ENCODE measurements at places on chromosomes 2 and 18. TPM values are rescaled to one million over a fixed set of nuclear protein-coding genes. Genes with fewer than 3 reads are reported as not detected.

- no peak for DNase-seq
Measured at GRCh38 chr2:10453905-10454298, 5.8 kb upstream of the ODC1 start.

GRCh38 chr2:189076572-189076971 lies 102.4 kb downstream of the COL3A1 start:
- no peak for DNase-seq

GRCh38 chr2:142176941-142177340 lies 46.1 kb upstream of the LRP1B start:
- DNase-seq, result no peak

- DNase-seq, result no peak
Measured at GRCh38 chr2:20930928-20931327, 108.0 kb upstream of the LDAH start.

SMCHD1 gene
- 10.5 TPM for polyA plus RNA-seq

DNA sequence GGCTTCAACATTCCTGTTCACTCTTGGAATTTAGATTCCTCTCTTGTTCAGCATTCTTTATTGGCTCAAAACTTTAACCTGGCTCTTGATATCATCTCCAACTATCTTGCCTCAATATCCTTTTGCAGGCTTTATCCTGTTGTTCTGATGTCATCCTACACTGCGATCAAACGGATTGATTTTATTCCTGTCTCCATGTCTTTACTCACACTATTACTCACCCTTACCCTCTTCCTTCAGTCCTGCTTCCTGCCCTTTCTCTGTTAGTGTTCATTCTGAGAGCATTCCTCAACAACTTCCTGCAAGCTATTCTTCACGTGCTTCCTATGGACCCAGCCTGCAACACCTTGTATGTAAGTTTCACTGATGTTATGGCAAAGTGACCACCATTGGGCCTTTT lies 264.7 kb downstream of the RNF152 start:
- no peak for DNase-seq

DNA sequence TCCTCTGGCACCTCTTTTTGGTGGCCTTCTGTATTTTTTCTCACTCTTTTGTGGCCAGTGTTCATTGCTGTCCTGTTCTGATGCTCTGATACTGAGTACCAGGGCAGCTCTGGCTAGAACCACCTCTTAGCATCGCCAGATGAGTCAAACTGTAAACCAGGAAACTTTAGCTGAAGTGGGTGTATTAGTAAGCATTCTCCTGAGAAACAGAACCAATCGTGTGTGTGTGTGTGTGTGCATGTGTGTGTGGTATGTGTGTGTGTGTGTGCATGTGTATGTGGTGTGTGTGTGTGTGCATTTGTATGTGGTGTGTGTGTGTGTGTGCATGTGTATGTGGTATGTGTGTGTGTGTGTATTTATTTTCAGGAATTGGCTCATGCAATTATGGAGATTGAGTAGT lies 166.3 kb upstream of the SKOR2 start:
- no peak for DNase-seq

DNA sequence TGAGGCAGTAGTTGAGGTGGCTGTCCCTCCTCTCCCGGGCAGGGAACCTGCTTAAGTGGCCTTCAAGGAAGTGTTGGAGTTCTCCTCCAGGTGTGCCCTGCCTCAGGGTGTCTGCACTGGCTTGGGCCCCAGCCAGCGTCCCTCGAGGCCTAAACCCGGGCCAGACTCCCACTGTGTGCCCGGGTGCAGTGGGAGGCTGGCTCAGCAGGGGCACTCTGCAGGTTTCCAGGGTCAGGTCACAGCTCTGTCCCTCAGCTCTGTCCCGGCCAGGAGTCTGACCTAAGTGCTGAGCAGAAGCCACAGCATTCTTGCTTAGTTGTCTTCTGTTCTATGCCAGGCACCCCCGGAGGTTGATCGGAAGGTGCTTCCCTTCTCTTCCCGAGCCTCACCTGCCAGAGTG lies 69.0 kb upstream of the OTOS start:
- no peak for DNase-seq

- peak; percentile 72 for DNase-seq
Measured at GRCh38 chr2:133377021-133377481, 191.2 kb downstream of the NCKAP5 start.

SLC4A5 gene
- 0.16 TPM for polyA plus RNA-seq

DNA sequence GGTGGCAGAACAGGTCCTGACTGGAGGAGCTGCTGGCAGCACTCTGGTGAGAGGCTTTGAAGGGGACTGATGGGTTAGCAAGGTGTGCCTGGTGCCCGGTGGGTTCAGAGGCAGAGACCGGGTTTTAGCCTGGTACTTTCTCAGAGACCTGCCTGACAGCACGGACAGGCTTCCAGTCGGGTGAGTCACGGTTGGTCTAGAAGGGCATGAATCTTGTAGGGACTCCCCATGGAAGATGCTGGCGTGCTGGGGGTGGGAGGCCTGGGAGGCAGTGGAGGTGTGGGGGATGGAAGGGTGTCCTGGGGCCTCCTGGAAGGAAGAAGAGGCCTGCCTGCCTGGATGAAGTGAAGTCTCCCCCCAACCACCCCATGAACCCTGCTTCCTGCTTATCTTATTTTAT lies 52.6 kb downstream of the ACKR3 start:
- no peak for DNase-seq

GRCh38 chr2:121451398-121451797 lies 79.3 kb upstream of the RNU4ATAC start:
- no peak for DNase-seq

DNA sequence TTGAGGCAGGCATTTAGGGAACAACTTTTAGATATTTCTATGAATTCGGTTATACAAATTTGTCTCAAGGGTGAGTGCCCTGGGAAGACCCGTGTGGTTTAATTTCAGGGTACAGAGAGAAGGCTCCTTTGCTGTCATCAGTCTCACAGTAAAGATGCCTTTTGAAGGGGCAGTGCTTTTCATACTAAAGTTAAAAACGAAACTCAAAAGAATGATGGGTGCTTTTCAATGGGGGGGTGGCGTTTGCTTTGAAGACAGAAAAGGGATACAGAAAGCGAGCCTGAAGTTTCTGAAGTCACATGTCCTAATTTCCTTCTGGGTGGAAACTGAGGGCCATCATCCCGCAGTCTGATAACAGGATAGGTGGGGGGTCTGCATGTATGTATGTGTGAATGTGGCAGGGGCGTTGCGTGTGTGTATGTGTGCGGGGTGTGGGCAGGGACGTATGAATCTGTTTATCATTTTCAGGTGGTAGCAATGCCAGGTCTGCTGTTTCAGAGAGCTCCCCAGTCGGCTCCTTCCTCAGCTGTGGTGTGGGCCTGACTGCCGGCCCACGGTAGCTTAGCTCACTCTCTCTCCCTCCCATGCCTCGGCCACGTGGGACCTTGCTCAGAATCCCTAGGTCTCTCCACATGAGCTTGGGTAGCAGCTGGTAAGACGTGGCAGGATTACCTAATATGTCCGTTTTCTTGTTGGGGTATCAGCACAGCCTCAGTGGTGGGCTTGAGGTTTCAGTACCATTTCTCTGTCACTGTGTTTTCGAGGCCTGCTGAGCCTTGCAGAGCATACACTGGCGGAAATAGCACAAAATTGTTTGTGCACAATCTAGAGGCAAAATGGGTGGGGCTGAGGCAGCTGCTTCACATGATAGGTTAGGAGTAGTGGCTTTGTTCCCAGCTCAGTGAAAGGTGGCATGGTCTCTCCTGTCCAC lies 32.7 kb downstream of the ARHGAP25 start:
- DNase-seq, result no peak

IKZF2 gene
- 2.9 TPM for polyA plus RNA-seq

DNA sequence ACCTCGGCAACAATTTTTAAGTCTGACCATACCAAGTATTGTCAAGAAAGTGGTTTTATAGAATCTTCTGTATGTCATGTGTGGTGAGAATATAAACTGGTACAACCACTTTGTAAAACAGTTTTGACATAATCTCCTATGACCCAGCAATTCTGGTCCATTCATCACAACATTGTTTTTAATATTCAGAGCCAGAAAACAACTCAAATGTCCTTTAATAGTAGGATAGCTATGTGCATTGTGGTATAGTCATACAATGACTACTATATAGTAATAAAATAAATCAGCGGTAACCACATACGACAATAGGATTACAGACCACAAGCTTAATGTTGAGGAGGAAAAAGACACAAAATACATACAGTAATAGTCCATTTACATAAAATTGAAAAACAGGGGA lies 175.2 kb upstream of the SPATS2L start:
- DNase-seq, result no peak

DNA sequence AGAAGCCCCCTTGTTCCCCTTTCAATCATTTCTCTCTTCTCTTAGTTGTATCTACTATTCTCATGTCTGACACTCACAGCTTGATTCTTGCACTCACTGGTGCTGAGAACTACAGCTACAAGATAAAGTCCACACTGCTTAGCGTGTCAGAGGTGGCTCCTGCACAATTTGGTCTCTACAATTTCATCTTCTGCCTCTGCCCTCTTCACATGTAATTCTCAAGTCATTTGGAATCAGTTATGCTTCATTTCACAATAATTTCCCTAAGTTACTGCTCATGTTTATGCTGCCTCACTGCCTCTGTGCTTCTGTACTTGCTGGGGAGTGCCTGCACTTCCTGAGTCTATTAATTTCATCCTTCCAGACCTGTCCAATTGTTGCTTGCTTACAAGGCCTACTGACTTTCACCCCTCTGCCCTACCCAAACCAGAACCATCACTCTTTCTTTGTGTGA lies 11.6 kb upstream of the NAB1 start:
- DNase-seq, result no peak

- DNase-seq, result no peak
Measured at GRCh38 chr2:175535631-175536030, 354.1 kb upstream of the ATP5MC3 start.

DNA sequence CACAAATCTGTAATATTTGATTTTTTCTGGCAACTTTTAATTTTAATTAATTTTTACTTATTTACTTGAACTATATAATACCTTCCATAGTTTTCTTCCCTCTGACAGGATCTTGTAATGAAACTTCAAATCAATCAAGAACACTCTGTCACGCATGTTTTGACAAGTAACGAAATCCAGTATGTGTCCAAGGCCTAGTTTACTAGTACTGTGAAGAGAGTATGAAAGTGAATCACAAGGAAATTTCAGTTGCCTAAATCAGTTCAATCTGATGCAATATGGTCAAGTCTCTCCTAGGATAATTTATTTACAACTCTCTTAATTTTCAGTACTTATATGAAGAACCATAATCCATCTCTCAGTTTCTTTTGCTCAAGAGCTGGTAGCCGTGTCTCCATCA lies 1344.6 kb upstream of the ZEB2 start:
- no peak for DNase-seq

- DNase-seq, result peak; percentile 49
Measured at GRCh38 chr2:84963692-84964405, 7.1 kb upstream of the KCMF1 start.

GRCh38 chr2:246489-247144 lies 17.2 kb downstream of the SH3YL1 start:
- peak; percentile 17 for DNase-seq

CNDP1 gene
- polyA plus RNA-seq, result not detected

GRCh38 chr2:23106242-23106785 lies 278.7 kb upstream of the KLHL29 start:
- DNase-seq, result no peak

DNA sequence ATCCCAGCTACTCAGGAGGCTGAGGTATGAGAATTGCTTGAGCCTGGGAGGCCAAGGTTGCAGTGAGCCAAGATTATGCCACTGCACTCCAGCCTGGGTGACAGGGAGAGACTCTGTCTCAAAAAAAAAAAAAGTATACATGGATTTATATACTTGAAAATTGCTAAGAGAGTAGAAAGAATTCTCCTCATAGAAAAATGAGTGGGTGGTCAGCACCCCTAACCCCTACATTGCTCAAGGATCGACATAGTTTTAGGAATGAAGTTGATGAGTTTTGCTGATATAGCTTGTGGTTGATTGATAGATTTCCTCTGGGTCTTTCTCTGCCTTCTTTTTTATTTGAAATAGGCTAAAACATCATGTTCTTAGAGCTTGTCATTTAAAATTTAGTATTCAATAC lies 58.9 kb downstream of the EML4 start:
- no peak for DNase-seq

- DNase-seq, result no peak
Measured at GRCh38 chr2:76749858-76750257, 772.3 kb downstream of the LRRTM4 start.

GRCh38 chr2:176106581-176107539 lies at the start of gene HOXD11:
TSS of gene HOXD11 (plus strand) at chr2:176107280. CDS start at chr2:176107356, 76 bp downstream.
- DNase-seq, result no peak

- no peak for DNase-seq
Measured at GRCh38 chr2:54597153-54597848, 126.2 kb upstream of the EML6 start.

COLEC11 gene
- polyA plus RNA-seq, result 0.15 TPM

ANKRD30BL gene
- polyA plus RNA-seq, result not detected

CFAP210 gene
- not detected for polyA plus RNA-seq

GRCh38 chr2:183919926-183920325 lies 678.4 kb upstream of the ZNF804A start:
- no peak for DNase-seq

DNA sequence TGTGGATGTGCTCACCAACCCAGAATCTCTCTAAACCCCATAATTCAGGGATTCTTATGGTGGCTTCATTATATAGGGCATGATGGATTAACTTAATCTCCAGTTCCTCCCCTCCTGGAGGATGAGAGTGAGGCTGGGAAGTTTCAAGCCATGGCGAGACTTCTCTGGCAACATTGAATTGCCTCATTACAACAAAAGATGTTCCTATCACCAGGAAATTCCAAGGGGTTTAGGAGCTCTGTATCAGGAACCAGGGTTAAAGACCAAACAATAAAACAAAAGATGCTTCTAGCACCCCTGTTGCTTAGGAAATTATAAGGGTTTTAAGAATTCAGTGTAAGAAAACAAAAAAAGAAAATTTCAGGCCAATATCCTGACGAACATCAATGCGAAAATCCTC lies 100.1 kb downstream of the NAB1 start:
- DNase-seq, result no peak

CLIP4 gene
- 38.8 TPM for polyA plus RNA-seq

AGXT gene
- polyA plus RNA-seq, result not detected

MAP3K19 gene
- polyA plus RNA-seq, result not detected

DNA sequence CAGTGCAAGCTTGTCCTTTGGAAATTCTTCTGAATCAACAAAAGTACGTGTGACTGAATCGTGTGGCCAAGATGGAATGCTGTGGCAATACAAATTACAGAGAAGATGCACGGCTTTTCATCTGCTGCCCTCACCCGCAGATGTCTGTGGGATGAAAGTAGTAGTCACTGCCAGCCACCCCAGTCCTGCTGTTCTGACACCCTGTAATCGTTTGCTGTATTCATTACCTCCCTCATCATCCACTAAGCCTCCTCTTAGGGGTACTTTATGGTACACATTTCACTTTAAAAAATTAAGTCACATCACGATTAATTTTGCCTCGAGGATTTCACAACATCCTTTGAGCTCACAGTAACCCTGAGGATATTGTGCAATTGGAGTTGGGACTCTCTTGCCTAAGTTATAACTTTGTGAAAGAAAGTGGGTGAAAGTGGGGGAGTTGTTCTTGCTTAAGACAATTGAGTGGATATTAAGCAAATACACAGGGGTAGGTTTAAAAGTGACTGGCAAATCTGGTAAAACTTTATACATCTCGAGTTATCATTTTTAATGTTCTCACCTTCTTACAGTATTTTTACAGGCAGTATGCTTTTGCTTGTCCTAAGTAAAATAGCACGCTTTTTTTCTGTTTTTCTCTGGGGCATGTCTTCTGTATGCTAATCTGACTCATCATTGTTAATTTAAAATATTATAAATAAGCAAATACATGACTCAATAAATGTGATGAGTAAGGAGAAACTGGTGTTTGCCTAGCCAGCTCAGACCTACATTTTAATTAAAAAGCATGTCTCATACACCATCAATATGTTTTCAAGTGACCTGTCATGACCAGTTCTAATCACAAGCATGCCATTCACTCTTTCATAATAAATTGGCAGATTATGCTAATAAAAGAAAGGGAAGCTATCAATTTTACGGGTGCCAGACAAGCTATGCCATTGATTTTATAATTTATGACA lies 680.9 kb downstream of the IRS1 start:
- peak; percentile 77 for DNase-seq

KIF1A gene
- polyA plus RNA-seq, result 0.01 TPM
